A549 treated with DMSO at 1 μM for 4 hours (cell line): ENCODE measurements at places on chromosomes 6 and 20. TPM values are rescaled to one million over a fixed set of nuclear protein-coding genes. Genes with fewer than 3 reads are reported as not detected.

Gene PCMT1
- 81.7 to 93.9 TPM (median 89.4 TPM) in 5 replicates for total RNA-seq

Gene SYCP2L
- 1.8 to 3.3 TPM (median 3.1 TPM) in 5 replicates for total RNA-seq

Gene BPI
- not detected in 5 replicates for total RNA-seq

Gene SLC17A1
- total RNA-seq, result 0.06 TPM in 2 of 5 replicates, not detected in the others

Gene HECA
- 1.3 to 2.9 TPM (median 2.2 TPM) in 5 replicates for total RNA-seq

Gene MAP3K5
- 2.3 to 3.9 TPM (median 3.5 TPM) in 5 replicates for total RNA-seq

Gene PLCB1
- total RNA-seq, result 0.47 to 1.0 TPM (median 0.54 TPM) in 5 replicates

Gene HTR1E
- total RNA-seq, result not detected in 5 replicates

Gene CST2
- total RNA-seq, result 0.14 to 0.52 TPM (median 0.28 TPM) in 3 of 5 replicates, not detected in the others

Gene VWA7
- 1.4 to 2.0 TPM (median 1.8 TPM) in 5 replicates for total RNA-seq

Gene CDS2
- 41.8 to 64.8 TPM (median 56.8 TPM) in 5 replicates for total RNA-seq

Gene RSPH4A
- 0.17 to 0.26 TPM (median 0.24 TPM) in 5 replicates for total RNA-seq

Gene C6orf58
- 0.10 to 0.45 TPM (median 0.24 TPM) in 5 replicates for total RNA-seq

Gene RNF144B
- 0.24 to 0.88 TPM (median 0.52 TPM) in 5 replicates for total RNA-seq

Gene ZSCAN23
- total RNA-seq, result not detected in 5 replicates
